ENCODE measurements at places on chromosomes 11 and 22. TPM values are rescaled to one million over a fixed set of nuclear protein-coding genes. Genes with fewer than 3 reads are reported as not detected.

RFPL1 gene
- not detected for total RNA-seq

- no peak for DNase-seq
Observed at GRCh38 chr11:90220391-90220790, 2.5 kb downstream of the CHORDC1 start.

DNA sequence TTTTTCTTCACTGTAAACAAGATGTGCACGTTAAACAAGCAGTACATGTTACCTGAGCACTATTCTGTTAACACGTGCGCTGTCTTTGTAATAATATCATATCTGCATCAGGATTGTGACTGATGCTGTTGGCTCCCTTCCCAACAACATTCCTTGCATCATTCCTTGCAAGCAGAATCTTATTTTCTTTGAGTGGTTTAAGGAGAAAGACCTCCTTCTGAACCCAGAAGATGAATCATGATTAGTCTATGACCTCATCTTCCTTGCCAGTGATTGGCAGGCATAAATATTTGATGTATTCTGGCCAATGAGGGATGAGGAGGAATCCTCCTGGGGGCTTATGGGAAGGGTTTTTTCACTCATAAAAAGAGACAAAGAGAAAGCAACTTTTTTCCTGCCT lies 46.2 kb downstream of the C11orf71 start:
- no peak for DNase-seq

- DNase-seq: no peak
Observed at GRCh38 chr22:30598986-30599385, 7.3 kb upstream of the PES1 start.

TRIM66 gene
- total RNA-seq: 0.83 TPM

DNA sequence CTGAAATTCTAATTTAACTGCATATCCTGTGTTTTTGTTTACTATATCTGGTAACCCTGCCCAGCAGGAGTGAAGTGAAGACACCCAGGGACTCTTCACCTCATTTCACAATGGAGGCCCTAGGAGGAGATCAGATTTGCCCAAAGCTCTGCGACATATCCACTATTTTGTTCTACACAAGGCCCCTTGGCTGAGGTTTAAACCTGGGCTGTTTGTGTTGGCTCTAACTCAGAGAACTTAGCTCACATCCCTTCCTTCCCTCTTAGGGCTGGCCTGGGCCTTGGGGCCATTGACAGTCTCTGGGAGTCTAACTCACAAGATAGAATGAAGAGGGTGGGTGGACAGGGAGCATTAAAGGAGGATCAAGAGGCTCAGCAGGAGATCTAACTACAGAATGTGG lies 8.2 kb upstream of the PLA2G3 start:
- no peak for DNase-seq

GP1BB gene
- total RNA-seq: 3.7 TPM
